ENCODE measurements at places on chromosomes 1 and 21.

GRCh38 chr1:27346991-27347624 is 5.3 kb downstream of the SYTL1 start:
- DNase-seq: no peak

DNA sequence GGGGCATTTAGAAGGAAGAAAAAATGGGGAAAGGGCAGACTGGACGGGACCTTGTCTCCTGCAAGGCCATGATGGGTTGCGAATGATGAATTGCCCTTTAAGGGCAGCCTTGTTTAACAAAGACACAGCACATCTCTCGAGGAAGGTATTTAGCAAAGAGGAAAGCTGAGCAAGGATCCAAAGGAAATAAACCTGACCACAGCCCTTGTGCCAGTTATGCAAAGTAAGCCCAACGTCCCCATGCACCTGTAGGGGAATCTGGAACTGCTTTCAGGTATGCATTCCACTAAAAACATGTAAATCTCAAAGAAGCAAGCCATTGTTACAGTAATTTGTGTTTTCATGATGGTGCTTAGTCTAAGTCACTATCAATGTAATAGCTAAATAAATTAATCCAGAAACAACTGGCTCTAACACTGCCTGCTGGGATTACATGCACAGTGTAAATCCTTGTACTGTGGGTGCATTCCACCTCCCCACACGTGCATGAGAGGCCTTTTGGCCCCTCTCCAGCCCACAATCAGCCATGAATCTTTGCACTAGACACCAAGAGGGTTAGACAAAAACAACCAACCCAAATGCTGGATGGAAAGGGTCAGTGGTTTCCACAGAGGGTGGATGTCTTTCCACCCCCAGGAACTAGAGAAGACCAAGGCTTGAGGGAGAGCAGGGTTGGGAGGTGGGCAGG is 228.8 kb upstream of the KAZN start:
- DNase-seq: no peak

- no peak for DNase-seq
Observed at GRCh38 chr1:80825067-80825466, 975.7 kb upstream of the ADGRL2 start.

- no peak for DNase-seq
Observed at GRCh38 chr21:45343891-45344290, 56.2 kb upstream of the POFUT2 start.

- no peak for DNase-seq
Observed at GRCh38 chr1:181091309-181092040, 3.0 kb downstream of the IER5 start.

DNA sequence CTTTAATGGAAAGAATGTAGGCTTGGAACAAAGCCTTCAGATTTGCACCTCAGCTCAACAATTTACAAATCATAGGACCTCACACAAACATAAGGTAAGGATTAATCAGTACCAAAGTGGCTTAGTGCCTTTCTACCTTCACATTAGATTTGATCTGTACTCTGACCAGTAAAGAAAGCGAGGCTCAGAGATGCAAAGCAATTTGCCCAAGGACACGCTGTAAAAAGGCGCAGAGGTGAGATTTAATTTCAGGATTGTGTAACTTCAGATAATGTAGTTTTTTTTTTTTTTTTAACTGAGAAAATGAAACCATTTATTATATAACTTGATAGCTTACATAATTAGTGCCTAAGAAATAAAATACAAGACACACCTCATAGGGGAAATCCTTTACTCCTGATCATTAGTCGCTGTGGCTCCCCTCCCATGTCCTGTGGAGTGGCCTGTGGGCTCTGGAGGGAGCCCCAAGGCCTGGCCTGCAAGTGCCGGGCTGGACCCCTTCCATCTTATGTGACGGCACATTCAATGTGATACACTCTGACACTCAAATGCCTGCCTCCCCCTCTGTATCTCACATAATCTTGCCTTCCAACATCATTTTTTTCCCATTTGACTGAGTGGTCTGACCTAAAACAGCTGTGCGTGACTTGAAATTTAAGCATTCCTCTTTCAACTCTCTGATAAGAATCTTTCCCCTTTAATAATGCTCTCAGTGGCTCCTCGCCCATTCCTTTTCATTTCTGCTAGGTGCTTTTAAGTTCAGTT is 426.5 kb upstream of the DAB1 start:
- DNase-seq: no peak

DNA sequence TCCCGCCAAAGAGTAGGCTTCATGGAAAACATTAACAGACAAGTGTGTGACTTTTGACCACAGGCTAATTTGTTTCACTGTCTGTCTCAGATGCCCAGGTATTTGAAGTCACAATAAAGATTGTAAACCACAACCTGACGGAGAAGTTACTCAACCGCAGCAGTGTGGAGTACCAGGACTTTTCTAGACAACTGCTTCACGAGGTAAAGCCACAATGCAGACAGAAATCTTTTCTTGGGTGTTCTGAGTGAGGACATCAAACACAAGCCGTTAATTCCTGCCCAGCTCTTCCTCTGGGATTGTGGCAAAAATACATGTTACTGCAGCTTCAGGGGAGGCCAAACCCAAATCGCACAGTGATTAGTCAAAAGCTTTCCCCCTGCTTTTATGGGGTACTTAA is 31.0 kb downstream of the UMODL1 start:
- DNase-seq: no peak

- DNase-seq: no peak
Observed at GRCh38 chr1:25878690-25879089, 3.2 kb upstream of the PAQR7 start.
